ENCODE measurements at places on chromosomes 1 and 21. TPM values are rescaled to one million over a fixed set of nuclear protein-coding genes. Genes with fewer than 3 reads are reported as not detected.

ASCL5 gene
- 0.27 TPM for total RNA-seq

DNA sequence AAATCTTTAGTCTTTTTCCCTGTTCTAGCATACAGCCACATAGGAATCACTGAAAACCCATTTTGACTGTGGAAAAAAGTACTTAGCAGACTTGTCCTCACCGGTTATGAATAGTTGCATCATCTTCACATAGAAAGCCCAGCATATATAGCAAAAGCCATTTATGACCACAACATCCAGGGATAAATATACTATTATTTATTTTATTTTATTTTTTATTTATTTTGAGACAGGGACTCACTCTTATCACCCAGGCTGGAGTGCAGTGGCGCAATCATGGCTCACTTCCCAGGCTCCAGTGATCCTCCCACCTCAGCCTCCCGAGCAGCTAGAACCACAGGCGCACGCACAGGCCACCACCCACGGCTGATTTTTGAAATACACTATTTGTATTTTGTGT is 175.3 kb downstream of the GALNT2 start:
- no peak for DNase-seq

DNA sequence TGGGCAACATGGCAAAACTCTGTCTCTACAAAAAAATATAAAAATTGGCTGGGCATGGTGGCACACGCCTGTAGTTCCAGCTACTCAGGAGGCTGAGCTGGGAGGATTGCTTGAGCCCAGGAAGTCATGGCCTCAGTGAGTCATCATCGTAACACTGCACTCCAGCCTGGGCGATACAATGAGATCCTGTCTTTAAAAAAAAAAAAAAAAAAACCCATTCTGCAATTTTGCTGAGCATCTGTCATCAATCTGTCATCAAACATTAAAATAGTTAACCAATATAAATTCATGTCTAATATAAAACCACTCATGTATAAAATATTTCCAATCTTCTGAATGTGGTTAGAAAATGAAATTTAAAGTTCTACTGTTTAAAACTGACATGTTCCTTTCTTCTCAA is 56.9 kb downstream of the LPAR3 start:
- no peak for DNase-seq

GRCh38 chr1:14897997-14898645 is 255.4 kb upstream of the TMEM51 start:
- no peak for DNase-seq

DNA sequence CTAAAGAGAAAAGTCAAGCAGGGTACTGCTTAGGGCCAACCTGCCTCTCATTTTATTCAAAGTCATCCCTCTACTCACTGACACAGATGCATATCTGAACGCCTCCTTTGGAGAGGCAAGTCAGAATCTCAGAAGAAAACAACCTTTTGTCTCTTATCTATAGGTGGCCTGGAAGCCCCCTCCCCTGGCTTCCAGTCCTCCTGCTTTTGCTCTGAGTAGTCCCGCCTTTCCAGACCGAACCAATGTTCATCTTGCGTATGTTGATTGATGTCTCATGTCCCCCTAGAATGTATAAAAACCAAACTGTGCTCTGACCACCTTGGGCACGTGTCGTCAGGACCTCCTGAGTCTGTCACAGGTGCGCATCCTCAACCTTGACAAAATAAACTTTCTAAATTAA is 81.8 kb downstream of the WDR4 start:
- no peak for DNase-seq

- DNase-seq, result no peak
These were observed 78.7 kb upstream of the ATP1B1 start for GRCh38 chr1:169027607-169028320.
